ENCODE measurements at places on chromosomes 5 and 9.

DNA sequence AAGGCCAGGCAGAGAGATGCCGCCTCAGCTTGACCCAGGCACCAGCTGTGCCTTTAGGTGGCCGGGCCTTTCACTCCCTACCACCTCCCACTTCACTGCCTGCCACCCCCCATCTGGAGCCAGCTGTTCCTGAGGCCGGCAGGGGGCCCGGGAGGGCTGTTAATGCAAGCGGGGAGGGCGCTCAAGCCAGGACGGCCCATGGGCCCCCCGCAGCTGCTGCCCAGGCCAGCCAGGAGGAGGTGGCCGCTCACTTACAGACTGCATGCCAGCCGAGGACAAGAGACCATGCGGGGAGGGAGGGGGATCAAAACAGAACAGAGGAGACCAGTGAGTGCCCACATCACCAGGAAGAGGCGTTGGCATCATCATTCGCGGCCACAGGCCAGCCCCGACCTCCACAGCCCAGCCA is 4.5 kb downstream of the ABCA2 start:
- DNase-seq = no peak

- DNase-seq = no peak
These were observed 154.1 kb downstream of the EFNA5 start for GRCh38 chr5:107516452-107517184.

DNA sequence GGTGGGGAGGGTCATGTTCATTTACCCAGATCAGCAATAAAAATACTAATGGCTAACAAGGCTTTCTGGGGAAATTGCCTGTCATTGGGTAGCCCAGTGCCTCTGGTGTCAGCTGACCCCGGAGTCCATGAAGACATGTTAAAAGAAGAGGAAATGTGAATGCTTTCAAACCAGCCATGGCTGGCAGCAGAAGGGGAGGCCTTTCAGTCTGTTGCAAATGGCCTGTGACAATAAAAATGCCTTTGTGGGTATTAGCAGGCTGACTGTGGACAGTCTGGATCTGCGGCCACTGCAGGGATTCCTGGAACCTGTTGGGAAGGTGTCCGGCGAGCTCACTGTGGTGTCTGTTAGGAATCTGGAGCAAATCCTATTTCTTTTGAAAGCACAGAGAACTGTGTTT is 7.5 kb downstream of the ABL1 start:
- DNase-seq = no peak

DNA sequence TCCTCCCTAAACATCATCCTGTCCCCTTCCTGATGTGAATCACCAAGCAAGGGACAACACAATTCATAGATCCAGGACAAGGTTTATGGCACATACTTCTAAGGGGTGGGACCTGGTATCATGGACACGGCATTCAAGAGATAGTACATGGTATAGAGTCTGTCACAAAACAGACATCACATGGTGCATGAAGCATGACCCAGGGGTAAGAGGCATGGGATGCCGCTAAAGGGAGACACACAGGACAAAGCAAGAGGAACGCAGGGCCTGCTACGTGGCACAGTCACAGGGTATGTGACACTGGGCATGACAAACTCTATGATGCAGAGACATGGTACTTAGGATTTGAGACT is 20.7 kb downstream of the GSN start:
- DNase-seq = no peak

GRCh38 chr5:81817086-81817485 is 66.2 kb upstream of the SSBP2 start:
- no peak for DNase-seq

DNA sequence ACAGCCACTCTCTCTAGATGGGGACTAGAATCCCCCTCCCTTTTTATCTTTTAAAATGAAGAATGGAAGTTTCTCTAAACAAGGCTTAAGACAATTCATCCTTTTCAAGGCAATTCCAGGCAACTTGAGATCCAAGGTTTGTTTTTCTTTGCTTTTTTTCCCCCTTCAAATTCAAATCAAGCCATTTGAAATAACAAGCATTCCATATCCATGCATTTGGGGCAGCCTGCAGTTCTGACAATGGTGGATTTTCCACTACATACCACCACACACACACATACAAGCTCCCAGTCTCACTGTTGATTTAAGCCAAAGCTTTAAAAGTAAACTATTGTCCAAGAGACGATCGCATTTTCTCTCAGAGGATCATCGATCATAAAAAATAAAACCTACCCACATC is 424 bp downstream of the INSYN2B start:
- DNase-seq = no peak

DNA sequence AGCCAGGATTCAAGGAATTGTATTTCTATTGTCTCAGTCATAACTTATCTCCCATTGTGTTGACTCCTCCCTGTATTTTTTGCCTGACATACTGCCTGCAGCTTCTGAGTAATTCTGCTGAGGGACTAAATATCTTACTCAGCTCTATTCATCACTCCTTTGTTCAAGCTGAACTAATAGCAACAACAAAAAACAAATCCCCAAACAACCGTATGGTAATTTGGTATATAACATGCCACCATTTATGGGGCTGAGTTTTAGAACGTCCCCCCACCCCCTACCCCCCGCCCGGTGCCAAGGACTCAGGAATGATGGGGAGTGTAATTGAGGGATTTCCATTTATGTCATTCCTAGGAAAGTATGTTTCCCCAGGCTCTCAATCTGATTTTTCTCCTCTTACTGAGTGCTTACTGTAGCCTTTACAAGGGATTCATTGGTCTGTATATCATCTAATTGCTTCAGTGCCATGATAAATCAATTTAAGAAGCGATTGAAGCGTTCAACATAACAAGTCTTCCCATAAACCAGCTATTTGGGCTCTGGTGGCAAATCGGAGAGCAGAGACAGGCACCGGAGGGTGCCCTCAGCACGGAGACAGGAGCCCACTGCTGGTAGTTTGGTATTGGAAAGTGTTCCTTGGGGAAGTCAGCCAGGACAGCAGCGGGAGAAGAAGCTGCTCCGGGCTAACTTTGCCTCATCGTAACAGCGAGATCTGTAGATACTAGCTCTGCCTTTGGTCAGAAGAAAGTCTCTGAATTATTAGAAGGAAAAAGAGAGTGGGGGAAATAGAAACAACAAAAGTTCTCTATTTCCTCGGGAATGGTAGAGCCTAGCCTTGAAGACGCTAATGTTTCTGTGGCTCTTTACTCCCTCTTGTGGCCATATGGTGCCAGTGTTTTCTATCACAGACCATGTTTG is 40.7 kb upstream of the HSD17B4 start:
- peak; percentile 82 for DNase-seq

- peak; percentile 87 for DNase-seq
These were observed 59.3 kb downstream of the FSTL4 start for GRCh38 chr5:133552925-133553525.

DNA sequence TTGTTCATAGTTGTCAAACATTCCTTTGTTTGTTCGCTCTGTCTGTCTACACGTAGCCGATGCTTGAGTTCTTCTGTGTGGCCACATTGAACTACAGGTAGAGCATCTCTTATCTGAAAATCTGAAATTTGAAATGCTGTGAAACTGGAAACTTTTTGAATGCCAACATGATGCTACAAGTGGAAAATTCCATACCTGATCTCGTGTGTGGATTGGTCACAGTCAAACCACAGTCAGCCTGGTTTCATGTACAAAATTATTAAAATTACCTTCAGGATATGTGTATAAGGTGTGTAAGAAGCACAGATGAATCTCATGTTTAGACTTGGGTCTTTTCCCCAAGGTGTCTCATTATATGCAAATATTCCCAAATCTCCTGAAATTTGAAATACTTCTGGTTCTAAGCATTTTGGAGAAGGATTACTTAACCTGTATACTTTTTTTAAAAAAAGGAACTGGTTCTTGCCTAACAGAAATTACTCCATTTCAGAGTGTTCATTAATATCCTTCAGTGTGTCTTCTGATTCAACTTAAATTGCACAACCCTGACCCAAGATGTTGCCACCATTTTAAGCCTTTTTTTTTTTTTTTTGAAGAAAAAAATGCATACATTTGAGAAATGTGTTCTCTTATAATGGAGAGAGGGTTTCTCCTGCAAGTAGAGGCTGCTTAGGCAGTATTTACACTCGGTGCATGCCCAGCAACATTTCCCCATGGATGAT is 254.3 kb downstream of the MAST4 start:
- DNase-seq = no peak

DNA sequence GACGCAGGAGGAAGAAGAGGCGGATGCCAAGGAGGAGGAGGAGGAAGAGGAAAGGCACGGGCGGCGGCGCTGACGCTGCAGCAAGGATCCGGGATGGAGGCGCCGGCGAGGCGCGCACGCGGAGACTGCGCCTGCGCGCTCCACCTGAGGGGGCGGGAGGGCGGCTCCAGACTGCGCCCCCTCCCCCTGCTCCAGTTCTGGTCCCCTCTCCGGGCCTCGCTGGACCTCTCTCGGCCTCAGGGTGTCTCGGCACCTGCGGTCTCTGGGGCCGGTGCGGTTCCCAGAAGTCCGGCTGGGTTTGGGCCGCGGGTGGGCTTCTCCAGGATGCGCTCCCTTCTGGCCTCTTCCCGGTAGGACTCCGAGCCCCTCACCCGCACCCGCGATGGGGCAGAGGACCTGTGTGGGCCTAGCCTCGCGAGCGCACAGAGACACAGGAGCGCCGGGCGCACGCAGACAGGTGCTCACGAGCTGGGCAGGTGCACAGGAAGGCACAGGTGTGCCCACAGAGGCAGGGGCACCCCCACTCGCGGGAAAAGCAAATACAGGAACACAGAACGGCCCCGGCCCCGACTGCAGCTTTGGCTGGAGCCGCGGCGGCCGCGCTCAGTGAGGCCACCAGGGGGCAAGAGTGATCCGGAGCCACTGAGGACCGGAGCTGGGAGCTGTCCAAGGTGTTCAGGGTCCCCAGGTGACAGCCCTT is at the start of gene NPDC1:
TSS of gene NPDC1 (minus strand) at position 90 of the 700 bp plus-strand sequence. CDS start 188 bp downstream, outside the sequence.
- DNase-seq = peak; percentile 91

GRCh38 chr5:20522905-20523482 is 535.0 kb upstream of the CDH18 start:
- DNase-seq = no peak

GRCh38 chr5:115948091-115948534 is 14.2 kb upstream of the LVRN start:
- no peak for DNase-seq

GRCh38 chr5:20470997-20471396 is 483.0 kb upstream of the CDH18 start:
- no peak for DNase-seq

DNA sequence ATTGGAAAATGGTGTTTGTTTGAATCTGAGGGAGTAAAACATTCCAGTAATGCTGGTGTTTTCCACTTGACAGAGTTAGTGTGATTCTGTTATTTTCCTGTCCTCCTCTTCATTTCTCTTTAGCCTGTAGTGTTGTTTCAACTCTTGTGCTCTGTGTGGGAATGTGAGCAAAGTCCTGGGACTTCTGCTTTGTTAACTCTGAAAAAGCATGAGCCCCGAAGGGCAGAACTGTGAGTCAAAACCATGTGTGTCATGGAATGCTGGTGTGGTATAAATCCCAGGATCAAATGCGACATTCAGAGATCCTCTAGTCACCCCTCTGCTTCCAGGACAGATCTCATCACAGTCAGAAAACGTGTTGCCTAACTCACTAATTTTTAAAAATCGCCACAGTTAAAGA is 8.9 kb downstream of the F2R start:
- no peak for DNase-seq

GRCh38 chr9:98902516-98902915 is 41.2 kb upstream of the COL15A1 start:
- DNase-seq = no peak

DNA sequence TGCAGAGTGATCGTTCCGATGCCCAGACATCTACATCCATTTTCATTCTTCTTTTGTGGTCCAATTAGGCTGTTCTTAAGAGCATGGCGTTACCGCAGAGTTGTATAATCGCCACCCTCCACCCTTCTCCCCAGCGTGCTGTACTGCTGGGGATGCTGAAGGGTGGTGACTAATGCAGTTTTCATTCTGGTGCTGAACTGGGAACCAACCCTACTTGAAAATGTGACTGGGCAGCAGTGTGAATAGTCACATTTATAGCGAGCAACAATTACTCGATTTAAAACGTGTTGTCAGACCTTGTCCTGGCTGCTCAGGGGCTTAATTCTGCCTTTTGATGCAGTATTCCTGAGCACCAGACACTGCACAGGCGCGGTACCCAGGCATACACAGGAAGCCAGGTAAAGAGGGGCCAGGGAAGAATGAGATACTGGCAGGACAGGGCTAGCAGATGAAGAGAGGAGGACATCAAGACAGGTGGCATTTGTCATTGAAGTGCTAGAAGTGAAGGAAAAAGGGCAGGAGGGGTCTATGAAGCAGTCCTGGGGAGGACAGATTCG is 719 bp upstream of the ISCA1 start:
- DNase-seq = no peak

GRCh38 chr9:684054-684890 is 157.2 kb upstream of the DMRT1 start:
- DNase-seq = no peak

GRCh38 chr5:87936667-87937066 is 332.0 kb downstream of the TMEM161B start:
- no peak for DNase-seq

DNA sequence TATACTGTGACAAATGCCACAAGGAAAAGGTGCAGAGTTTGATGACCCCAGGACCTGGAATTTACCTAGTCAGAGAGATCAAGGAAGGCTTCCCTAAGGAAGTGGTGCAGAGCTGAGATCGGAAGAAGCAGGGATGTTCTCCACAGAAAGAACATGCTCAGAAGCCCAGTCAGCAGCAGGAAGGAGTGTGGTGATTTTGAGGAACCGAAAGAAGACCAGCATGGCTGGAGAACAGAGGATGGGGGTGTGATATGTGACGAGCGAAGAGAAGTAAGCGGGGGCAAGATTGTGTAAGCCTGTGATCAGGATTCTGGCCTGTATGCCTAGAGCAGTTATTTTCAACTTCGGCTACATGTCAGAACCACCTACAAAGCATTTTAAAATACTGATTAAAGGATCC is 18.7 kb upstream of the PIK3R1 start:
- DNase-seq = peak; percentile 60

DNA sequence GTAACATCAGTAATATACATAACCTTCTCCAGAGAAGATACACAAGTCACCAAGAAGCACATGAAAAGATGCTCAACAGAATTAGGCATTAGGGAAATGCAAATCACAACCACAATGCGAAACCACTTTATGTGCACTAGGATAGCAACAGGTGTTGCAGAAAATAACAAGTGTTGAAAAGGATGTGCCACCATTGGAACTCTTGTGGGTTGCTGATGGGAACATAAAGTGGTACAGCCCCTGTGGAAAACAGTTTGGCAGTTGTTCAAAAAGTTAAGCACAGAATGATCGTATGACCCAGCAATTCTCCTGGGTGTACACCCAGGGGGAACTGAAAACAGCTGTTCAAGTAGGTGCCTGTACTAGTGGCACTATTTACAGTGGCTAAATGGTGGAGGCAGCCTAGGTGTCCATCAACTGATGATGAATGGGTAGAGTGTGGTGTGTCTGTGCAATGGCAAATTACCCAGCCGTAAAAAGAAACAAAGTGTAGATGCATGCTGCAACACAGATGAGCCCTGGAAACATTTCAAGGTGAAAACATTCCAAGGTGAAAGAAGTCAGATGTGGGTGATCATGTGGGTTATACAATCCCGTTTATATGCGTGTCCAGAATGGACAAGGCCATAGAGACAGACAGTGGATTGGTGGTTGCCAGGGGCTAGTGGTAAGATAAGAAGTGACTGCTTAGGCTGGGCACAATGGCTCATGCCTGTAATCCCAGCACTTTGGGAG is 27.2 kb downstream of the CCDC69 start:
- DNase-seq = peak; percentile 94

- DNase-seq = no peak
These were observed 185.1 kb downstream of the ADAMTSL1 start for GRCh38 chr9:18658804-18659705.

All from Karpas-422 (cell line).